Panc1 (cell line): ENCODE measurements at places on chromosomes 3 and 15. TPM values are rescaled to one million over a fixed set of nuclear protein-coding genes. Genes with fewer than 3 reads are reported as not detected.

Gene MORC1
- total RNA-seq = not detected

Gene CADM2
- 0.64 TPM for total RNA-seq

Gene FRMD5
- total RNA-seq = 18.3 TPM

Gene SEMA5B
- total RNA-seq = 1.2 TPM

Gene HYAL1
- 0.18 TPM for total RNA-seq

- H3K4me3 ChIP-seq = no peak overlapping the region
- peaks cover 27% of the 10 kb centered on the region for H3K27me3 ChIP-seq
- DNase-seq = no peak
- no peaks in the 10 kb centered on the region for H3K4me1 ChIP-seq
- H3K36me3 ChIP-seq = no peaks in the 10 kb centered on the region
Observed at GRCh38 chr3:186464424-186465093, 79.6 kb downstream of the CRYGS start.

DNA sequence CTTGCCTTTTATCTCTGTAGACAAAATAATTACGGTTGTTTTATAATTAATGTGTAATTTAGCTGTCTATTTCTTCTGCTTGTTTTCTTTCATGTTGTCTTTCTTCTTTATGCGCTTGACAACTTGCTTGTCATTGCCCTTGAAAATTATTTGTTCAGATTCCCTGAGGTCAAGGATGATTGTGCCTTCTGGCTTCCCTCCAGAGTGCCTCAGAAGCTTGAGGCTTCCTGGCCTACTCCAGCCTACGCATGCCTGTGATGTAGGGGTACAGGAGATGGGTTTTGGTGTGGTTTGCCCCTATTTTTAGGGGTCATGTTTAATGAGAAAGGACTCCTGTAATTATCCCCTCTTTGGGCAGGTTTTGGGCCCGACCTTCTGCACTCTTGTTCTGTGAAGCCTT is 231.5 kb downstream of the SV2B start:
- H3K27ac ChIP-seq = no peak overlapping the region
- no peak for DNase-seq
- H3K4me1 ChIP-seq = no peaks in the 10 kb centered on the region
- no peaks in the 10 kb centered on the region for H3K36me3 ChIP-seq

DNA sequence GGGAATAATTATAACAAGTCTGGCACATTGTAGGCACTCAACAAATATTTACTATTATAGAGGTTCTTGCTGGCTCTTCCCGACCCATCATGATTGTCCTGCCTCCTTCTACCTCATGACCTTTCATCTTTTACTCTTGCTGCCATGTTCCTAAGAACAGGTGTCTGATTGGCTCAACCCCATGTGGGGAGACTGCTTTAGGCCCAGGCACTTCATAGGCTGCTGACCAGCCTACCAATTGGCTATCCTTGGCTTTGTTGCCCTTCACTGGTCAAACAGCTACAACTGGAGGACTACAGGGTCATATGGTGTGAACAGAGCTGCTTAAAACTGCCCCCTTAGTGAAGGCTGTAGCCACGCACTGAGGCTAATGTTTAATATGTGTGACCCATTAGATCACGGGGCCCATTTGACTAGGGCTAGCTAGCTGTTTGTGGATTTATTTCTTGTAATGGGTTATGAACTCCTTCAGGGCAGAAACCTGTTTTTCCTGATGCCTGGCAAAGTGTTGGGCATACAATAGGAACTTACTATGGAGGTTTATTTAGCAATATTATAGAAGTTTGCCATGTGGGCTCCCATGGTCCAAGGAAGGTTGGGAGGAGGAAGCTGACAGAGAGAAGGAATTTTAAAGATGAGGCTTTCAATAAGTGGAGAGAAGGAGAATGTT is 239.9 kb upstream of the TBC1D5 start:
- H3K27me3 ChIP-seq = no peaks in the 10 kb centered on the region
- H3K4me1 ChIP-seq = no peaks in the 10 kb centered on the region
- no peak overlapping the region for H3K27ac ChIP-seq

DNA sequence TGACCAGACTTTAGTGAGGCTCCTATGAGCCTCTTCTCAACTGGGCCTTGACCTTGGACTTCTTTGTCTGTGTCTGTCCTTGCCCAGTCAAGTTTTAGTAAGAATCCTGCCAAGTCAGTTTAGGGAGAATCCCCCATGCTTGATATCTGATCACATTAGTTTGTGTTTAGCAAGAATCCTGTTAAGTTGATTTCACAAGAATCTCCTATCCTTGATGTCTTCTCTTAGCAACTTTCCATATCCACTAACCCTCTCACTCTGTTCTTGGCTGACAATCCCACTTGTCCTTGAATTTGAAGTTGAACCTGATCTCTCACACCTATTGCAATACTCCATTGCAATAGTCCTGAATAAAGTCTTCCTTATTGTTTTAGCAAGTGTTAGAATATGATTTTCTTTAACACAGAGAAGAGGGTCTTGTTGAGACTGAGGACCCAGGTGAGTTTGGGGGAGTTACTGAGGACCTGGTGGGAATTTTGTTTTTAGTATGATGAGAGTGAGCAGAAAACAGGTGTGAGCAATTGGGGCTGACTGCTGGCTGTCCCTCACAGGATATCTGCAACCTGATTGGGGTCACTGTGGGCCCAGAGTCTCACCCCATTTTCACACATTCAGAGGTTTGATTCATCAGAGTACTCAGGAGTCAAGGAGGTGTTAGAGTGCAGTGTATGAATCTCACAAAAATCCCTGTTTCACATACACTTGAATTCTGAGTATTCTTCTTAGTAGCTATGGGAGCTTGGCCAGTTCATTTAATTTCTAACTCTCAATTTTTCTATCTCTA is 39.9 kb upstream of the TNFAIP8L3 start:
- no peak for DNase-seq
- no peaks in the 10 kb centered on the region for H3K4me1 ChIP-seq
- H3K36me3 ChIP-seq = no peaks in the 10 kb centered on the region
- no peak overlapping the region for H3K27ac ChIP-seq

DNA sequence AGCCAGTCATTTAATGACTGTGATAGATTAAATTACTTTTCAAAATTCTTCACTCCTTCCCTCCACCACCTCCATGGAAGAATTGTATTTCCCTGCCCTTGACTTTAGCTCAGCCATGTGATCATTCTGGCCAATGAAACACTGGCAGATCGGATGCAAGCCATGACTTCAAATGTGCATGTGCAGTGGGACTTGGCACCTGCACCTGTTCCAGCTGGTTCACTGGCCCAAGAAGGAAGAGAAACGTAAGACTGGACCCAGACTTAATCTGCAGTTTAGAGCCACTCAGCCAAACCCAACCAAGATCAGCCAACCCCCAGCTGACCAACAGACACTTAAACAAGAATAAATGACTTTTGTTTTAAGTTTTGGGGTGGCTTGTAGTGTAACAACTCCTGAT is 11.8 kb downstream of the DPH3 start:
- no peak for DNase-seq
- no peaks in the 10 kb centered on the region for H3K27me3 ChIP-seq
- H3K4me3 ChIP-seq = no peak overlapping the region
- H3K4me1 ChIP-seq = no peaks in the 10 kb centered on the region

DNA sequence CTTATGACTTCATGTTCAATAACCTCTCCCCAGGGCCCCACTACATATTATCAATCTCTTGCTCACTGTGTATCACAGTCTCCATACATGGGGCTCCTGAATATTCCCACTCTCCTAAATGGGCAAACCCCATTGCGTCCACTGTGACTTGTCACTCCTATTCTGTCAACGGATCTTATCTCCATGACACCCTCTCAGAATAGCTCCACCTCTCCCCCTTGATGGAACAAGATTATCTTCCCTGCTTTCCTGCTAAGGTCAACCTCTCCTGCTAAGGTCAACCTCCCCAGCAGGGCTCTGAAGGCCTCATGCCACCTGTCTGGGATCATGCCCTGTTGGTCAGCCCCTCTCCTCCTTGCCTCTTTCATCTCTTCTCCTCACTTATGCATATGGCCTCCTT is 1.8 kb downstream of the CLDN18 start:
- H3K4me3 ChIP-seq = no peak overlapping the region
- H3K27ac ChIP-seq = no peak overlapping the region
- DNase-seq = no peak
- 0 out of 2 replicates have a peak, but pooled peaks cover 4% of the 10 kb centered on the region for H3K27me3 ChIP-seq

GRCh38 chr3:123724306-123724705 is 139.5 kb upstream of the HACD2 start:
- no peaks in the 10 kb centered on the region; the same call in 1 of the 2 replicates for H3K27me3 ChIP-seq
- no peak overlapping the region for H3K4me3 ChIP-seq
- no peak overlapping the region for H3K27ac ChIP-seq

- H3K36me3 ChIP-seq = no peaks in the 10 kb centered on the region
- H3K27ac ChIP-seq = no peak overlapping the region
- H3K4me1 ChIP-seq = no peaks in the 10 kb centered on the region
- no peak overlapping the region for H3K4me3 ChIP-seq
- DNase-seq = no peak
Observed at GRCh38 chr3:61824553-61825135, 263.3 kb downstream of the PTPRG start.

- no peak overlapping the region for H3K4me3 ChIP-seq
- H3K27me3 ChIP-seq = no peaks in the 10 kb centered on the region
- no peak overlapping the region for H3K27ac ChIP-seq
- no peak for DNase-seq
- H3K4me1 ChIP-seq = no peaks in the 10 kb centered on the region; the same call in 1 of the 2 replicates
- no peaks in the 10 kb centered on the region for H3K36me3 ChIP-seq
Observed at GRCh38 chr3:33318710-33319380, 41.6 kb downstream of the FBXL2 start.
